Amniotic epithelial cell (primary cell): ENCODE measurements at places on chromosomes 1 and 21.

DNA sequence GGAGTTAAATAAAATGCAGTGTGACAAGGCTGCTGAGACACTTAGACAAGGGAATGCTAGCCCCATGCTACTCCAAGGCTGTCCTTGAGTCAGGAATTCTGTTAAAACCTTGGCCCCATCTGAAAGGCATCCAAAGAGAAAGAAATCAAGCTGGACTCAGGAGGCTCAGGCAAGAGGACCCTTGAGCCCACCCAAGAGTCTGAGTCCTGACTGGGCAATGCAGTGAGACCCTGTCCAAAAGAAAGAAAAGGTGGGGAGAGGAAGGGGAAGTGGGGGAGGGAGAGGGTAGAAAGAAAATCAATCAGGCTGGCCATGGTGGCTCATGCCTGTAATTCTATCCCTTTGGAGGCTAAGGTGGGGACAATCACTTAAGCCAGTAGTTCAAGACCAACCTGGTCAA is 26.7 kb downstream of the CLSTN1 start:
- DNase-seq, result no peak

DNA sequence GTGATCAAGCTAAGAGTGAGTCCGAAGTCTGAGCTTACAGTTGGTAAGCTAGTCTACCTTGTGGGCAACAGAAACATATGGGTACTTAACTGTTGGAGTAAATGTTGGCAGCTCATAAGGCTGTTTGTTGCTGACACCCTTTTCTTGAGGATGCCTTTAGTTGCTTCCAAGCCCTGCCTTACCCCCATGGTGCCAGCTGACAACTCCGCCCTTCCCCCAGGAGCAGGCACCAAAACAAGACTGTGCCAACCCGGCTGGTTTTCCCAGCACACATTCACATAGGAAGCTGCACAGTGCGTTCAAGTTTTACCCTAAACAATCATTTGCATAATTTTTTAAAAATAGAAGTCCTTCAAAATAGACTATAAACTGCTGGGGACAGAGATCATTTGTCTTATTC is 150.2 kb upstream of the LMO4 start:
- DNase-seq, result no peak

- DNase-seq, result no peak
These were observed 34.4 kb downstream of the ADCY10 start for GRCh38 chr1:167879508-167879907.

DNA sequence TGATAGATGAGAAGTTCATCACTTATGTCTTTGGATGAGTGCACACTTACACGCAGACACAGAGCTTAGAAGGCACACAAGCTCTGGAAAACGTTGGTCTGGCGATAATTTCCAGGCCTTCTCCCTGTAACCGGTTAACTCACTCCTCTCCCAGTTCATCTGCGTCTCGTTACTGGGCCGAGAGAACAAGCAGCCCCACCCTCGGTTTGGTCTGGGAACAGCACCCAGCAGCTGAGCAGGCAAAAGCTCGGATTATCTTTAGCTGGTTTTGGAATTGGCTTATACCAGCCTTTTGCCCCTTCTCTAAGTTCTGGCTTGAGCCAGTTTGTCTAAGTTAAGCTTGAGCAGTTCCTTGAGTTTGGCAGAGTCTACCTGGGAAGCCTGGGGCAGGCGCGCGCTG is 27.3 kb upstream of the COL6A1 start:
- DNase-seq, result peak; percentile 51

GRCh38 chr1:212862111-212862690 is 4.1 kb downstream of the FLVCR1 start:
- no peak for DNase-seq

DNA sequence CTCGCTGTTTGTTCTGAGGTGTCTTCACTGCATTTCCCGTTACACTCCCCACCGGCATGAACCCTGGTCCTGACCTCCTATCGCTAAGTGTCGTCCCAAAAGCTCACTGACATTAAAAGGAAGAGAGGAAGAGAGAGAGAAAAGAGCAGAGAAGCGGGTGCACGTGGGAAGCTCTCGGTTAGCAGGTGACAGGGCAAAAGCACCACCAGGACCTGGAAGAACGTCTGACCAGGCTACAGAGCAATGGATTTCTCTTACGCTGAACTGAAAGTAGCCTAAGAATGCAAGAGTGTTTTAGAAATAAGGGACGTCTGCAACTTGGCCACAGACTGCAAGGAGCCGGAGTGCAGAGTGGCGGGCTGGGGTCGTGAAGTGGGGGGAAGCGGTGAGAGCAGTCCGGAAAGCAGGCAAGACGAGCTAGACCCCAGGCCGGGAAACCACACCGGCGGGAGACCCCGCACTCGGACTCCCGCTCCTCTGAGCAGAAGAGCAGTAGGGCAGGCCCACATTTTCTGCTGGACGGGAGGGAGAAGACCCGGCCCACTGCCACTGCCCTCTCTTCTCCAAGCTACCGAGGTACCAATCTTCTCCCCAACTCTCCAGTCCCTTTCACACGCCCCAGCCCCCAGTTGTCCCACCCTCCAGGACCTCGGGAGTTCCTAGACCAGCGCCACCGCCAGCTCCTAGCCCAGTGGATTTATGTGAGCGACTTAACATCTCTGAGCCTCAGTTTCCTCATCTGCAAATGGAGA is 8.3 kb upstream of the MPZL1 start:
- DNase-seq, result peak; percentile 38

DNA sequence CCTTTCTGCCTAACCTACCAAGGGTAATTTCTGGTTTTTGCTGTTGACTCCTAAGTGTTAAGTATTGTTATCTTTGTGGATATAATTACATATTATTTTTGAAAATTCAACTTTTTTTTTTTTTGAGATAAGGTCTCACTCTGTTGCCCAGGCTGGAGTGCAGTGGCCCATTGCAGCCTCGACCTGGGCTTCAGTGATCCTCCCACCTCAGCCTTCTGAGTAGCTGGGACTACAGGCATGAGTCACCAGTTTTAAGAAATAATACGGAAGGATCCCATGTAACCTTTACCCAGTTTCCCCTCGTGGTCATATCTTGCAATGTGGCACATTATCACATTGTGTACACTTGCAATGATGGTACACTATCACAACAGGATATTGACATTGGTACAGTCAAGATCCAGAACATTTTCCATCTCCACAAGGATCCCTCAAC is 3.1 kb downstream of the CHD1L start:
- peak; percentile 30 for DNase-seq

DNA sequence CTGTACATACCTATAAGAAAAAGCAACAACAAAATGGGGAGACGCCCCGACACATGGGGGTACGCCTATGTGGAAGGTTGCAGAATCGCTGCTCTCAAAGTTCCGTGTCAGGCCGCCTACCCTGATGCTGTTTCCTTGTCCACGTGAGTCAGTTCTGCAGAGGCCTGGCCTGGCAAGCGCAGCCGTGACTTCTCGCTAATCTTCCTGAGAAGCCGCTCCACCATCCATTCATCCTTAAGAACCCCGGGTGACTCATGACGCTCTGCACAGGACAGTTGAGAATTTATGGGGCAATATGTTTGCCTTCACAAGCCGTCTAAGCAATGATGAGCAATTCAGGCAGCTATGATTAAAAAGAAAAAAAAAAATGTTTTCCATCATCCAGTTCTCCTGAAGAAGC is 122.3 kb upstream of the TMPRSS2 start:
- DNase-seq, result peak; percentile 100

DNA sequence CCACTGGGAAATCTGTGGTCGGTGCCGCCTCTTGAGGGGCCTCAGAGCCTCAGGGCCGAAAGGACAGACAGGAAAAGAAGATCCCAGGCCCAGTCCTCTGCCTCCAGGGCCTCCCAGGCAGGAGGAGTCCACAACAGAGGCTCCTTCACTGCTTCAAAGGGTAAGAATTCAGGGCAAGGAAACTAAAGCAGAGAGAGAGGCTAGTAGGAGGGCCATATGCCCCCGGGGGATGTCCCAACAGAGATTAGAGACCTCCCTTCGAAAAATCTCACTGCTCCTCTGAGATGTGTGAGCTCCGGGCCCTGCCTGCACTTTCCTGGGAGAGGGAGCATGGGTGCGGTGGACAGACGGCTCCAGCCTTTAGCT is 465.9 kb downstream of the NPHP4 start:
- no peak for DNase-seq

DNA sequence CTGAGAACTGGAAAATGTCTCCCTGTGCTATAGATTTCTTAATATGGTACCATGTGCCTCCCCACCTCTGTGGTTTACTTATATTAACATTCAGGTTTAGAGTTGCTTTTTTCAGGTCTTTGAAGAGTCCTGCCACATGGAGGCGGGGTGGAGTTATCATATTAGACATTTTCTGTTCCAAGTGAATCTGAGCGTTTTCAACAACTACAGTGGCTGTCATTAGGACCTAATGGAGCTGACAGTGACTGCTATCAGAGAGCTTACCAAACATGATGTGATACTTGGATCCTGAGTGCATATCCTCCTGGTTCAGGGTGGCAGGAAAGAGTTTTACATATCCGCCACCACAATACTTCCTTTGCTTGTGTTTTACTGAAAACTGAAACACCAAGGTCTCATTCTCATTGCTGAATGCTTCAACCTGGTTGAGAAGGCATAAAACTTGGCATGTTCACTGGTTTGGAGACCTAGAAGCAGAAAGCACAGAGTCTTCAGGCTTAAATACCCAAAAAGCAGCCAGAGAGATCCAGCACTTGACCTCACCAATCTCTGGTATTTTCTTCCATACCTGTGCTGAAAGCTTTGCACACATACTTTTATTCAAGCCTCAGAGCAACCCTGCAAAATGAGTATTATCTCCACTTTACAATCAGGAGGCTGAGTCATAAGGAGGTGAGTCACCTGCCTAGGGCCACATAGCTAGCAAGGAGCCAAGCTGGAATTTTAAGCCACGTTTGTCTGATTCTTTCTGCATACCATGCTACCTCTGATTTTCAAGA is 47.4 kb upstream of the OSBPL9 start:
- DNase-seq, result peak; percentile 76

DNA sequence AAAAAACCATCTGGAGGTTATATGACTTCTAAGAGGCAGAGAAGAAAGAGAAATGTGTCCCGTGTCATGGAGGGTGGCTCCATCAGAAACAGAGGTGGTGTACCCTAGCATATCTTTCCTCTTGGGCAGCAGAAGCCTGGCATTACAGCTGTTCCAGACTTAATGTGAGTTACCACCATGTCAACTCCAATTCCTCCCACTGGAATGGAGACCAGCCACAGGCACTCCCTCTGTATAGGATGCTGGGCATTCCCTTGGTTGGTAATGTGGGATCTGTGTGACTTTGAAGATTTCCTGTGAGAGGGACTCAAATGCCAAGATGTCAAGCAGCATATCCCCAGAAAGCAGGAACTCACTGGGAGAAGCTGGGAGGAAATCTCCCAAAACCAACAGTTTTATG is 77.1 kb upstream of the COG2 start:
- no peak for DNase-seq
